Activated CD4-positive, alpha-beta T cell treated with anti-CD3 and anti-CD28 coated beads, Interleukin-2, amount 50 U/mL, for 48 hours (primary cell): ENCODE measurements at places on chromosomes 3 and 15.

DNA sequence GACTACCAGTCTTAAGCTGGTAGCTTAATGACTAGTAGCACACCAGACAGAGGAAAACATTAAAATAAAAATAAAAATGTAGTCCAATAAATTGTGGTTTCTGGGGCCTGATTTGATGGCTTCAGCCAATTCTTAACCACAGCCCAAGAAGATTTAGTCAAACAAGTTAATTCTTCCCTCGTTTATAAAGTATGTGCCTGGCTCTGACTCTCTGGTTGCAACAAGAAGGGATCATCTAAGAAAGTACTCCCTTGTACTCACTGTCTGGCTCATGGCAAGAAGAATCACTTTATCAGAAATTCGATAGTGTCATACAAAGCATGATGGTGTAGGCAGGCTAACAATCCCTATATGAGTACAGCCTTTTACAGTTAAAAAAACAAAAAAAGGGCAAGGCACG lies 141.9 kb downstream of the P3H2 start:
- DNase-seq = no peak

DNA sequence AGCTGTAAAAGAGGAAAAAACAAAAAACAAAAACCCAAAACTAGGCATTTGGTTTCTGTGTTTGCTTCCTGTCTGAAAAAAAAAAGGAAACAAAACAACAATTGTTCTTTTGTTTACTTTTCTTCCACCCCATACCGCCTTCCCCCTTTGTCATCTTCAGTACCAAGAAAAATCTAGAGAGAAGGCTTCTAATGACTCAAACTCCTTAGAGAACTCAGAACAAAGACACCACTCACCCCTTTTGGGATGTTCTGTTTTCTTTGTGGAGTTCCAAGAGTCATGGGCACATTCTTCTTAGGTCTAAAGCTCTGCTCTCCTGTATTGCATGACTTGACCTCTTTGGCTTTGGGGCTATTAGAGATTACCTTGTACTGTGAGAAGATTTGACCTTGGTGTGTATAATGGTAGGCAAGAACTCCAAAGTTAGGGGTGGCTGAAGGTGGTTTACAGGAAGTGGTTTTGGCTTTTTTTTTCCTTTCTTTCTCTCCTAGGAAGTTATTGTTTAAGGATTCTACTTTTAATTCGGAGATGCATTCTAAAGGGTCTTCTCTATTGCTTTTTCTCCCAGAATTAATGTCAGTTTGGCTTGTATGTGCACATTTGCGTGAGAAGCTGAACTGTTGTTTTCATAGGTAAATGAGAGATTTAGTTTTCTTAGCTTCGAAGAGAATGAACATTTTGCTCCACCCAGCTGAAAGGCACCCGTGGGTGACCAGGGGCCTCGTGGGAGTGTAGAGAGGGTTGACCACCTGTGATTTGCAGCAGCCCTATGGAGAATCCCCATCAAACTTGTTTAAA lies 39.5 kb upstream of the ZBTB20 start:
- DNase-seq = no peak

DNA sequence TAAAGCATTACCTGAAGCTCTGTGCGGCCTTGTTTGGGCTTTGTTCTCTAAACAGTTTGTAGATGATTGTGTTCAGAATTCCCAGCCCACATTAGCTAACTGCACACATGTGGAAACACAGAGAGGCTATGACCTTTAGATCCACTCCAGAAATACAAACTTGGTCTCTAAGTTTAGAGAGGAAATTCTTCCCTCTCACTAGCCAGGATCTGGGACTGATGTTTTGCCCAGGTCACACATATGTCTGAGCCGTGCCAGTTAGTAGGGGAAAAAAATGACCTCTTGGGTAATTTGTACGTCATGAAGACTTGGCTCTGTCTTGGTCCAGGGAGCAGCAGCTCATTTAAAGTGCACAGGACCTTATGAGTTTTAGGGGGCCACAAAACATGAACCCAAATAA lies 223.1 kb downstream of the RBMS3 start:
- DNase-seq = no peak

- no peak for DNase-seq
Observed at GRCh38 chr15:100095541-100096247, 246.1 kb downstream of the ADAMTS17 start.

GRCh38 chr3:111999484-112000324 lies 982 bp downstream of the TAGLN3 start:
- no peak for DNase-seq

DNA sequence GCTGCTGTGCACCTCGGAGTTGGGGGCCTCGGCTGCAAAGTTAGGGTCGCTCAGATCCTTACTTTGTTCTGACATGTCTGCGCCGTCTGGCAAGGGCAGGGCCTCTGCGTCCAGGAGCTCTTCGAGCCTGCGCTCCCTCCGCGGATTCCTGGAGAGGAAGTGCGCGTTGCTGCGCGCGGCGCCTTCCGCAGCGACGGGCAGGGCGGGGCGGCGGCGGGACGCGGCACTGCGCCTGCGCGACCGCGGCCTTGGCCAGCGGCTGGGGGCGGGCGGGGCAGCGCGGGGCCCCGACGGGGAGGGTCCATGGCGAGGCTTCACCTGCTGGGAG lies at the start of gene NDN:
TSS of gene NDN (minus strand) at position 163 of the 328 bp plus-strand sequence. CDS start at position 75, 88 bp downstream.
- DNase-seq = no peak

GRCh38 chr15:98771541-98771940 lies 123.2 kb downstream of the IGF1R start:
- DNase-seq = no peak

GRCh38 chr15:58423831-58424608 lies 7.8 kb upstream of the LIPC start:
- no peak for DNase-seq

- no peak for DNase-seq
Observed at GRCh38 chr3:133469140-133469731, 69.4 kb downstream of the BFSP2 start.

DNA sequence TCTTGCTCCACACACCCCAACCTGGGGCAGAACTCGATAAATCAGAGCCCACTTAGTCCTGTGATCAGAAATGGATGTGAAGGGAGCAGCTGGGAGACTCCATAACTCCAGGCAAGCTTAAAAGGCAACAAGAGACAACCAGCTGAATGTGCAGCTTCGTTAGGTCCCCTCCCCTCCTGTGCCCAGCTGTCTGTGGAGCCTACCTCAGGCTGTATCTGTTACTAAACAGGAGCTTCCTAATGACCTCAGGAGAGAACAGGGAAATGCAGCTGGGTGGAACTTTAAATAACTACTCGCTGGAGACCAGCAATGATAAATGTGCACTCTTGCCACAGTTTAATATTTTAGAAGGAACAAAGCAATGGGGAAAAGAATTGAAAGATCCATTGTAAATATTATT lies 25.9 kb downstream of the SLC9A9 start:
- no peak for DNase-seq

GRCh38 chr15:52717924-52718323 lies 38.7 kb upstream of the ATOSA start:
- no peak for DNase-seq

DNA sequence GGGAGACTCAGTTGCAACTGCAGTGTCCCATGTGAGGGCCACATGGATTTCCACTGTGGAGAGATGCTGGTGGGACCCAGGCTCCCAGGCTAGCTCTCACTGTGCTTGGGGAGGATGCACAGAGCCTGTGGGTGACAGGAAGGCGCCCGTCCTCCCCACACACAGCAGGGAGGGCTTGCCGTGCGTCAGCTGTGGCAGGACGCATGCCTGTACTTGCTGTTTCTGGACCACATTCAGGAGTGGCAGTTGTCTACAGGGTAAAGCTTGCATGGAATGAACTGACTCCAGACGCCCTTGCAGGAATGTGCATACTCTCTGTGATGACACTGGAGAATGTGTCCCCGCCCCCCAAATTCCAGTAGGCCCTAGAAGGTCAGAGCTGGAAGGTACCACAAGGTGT lies 63.8 kb upstream of the SNRPA1 start:
- DNase-seq = no peak

GRCh38 chr15:74328331-74329056 lies 39.0 kb downstream of the CYP11A1 start:
- DNase-seq = no peak

GRCh38 chr3:179929091-179929529 lies 107.6 kb downstream of the PEX5L start:
- DNase-seq = peak; percentile 43

- no peak for DNase-seq
Observed at GRCh38 chr3:67176396-67176795, 178.3 kb downstream of the KBTBD8 start.

- DNase-seq = no peak
Observed at GRCh38 chr15:98955331-98955730, 52.3 kb downstream of the PGPEP1L start.

- peak; percentile 69 for DNase-seq
Observed at GRCh38 chr3:42701371-42702065, 1.1 kb downstream of the HHATL start.

DNA sequence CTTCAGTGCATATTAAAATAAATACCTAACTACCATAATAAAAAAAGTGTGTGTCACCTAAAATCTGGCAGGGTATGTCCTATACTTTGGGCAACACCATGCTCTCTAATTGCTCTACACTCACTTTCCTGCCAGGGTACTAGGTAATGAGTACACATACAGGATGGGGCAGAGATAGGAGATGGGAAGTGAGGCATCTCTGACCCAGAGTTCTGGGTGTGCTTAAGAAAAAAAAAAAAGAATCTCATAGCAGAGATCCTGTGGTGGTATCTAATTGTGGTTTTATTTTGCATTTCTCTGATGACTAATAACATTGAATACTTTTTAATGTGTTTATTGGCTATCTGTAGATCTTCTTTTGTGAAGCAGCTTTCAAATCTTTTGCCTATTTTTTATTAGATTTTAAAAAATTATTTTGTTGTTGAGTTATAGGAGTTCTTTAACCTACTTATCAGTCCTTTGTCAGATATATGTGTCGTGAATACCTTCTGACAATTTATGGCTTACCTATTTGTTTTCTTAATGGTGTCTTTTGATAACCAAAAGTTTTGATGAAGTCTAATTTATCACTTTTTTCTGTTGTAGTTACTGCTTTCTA lies 48.0 kb downstream of the EEFSEC start:
- DNase-seq = no peak

GRCh38 chr15:86852741-86853140 lies 773.1 kb downstream of the AGBL1 start:
- DNase-seq = no peak

- DNase-seq = no peak
Observed at GRCh38 chr3:11185564-11186317, 31.4 kb downstream of the HRH1 start.

DNA sequence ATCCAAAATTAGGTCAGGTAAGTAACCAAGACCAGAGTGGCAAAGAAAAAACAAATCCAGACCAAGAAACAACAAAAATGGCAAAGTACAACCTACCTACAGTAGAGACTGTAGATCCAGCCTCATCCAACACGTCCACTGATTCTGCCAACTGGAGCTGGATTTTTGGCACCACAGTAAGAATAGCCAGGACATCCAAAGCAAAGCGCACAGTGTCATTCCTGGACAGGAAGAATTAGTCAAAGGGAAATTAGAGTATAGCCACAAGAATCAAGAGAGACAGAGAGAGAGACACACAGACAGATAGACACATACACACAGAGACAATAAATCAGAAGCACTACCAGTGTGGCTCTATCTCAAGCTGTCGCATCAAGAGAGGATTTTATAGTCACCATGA lies 31.1 kb downstream of the RBM15B start:
- no peak for DNase-seq

DNA sequence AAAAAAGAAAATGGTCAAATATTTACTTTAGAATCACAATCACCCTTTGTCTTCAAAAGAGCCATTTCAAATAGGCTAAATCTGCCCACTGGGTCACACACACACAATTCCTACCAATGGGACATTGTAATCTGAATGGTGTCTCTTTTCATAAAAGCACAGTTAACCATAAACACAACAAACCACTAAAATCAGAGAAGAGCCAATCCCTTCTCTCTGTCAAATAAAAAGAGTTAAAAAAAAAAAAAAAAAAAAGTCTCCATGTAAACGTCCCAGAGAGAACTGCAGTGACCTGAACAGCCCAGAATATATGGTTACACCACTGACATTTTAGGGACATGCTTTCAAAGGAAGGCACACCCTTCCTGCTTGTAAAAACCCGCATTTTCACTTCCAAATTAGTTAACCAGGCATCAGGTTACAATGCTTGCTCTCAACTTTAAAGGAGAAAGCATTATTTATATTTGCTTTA lies 63.7 kb downstream of the PRICKLE2 start:
- no peak for DNase-seq

GRCh38 chr3:126293370-126294082 lies 63.7 kb downstream of the KLF15 start:
- DNase-seq = no peak

DNA sequence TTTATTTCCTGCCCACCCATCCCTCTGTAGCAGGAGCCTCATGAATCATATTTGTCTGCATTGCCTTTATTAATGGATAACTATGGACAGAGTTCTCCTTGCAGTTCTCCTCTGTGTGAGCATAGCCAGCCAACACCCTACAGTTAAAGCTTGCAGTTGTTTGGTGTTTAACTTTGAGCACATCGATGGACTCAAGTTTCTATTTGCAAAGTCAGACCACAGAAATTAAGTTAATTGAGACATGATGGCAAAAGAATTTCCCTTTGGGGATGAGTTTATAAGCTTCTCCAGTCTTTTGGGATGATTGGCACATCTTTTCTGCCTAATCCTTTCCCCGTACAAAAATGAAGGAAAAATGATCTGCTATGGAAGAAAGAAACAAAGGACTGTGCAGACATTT lies 398.9 kb upstream of the THBS1 start:
- DNase-seq = no peak

- DNase-seq = no peak
Observed at GRCh38 chr3:132545471-132545870, 51.6 kb upstream of the ACKR4 start.

GRCh38 chr3:134081211-134081610 lies 51.5 kb upstream of the SLCO2A1 start:
- DNase-seq = no peak

GRCh38 chr3:14915636-14916222 lies 31.7 kb upstream of the NR2C2 start:
- no peak for DNase-seq

- no peak for DNase-seq
Observed at GRCh38 chr15:56249092-56249491, 5.4 kb upstream of the RFX7 start.

GRCh38 chr3:27319847-27320526 lies 49.2 kb downstream of the NEK10 start:
- DNase-seq = no peak

DNA sequence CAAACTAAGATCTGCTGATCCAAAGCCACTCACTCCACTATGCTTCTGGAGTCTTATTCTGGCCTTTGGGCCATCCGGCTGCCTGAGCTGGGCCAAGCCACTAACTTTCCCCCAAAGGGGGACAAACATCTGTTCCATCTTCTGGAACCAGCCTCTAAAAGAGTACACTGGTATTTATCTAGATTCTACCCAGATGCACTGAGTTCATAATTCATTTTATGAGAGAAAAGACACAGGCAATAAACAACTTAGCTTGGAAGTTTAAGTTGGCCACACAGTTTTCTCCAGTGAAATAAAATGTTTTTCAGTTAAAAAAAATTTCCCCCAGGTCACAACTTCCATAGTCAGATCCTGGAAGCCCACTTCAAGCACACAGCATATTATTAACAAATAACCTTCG lies 80.1 kb upstream of the ARHGEF3 start:
- no peak for DNase-seq
